ENCODE measurements at places on chromosomes 6 and 20.
A peak's percentile ranks its signal among the peaks of the same experiment; 100 is the strongest.

DNA sequence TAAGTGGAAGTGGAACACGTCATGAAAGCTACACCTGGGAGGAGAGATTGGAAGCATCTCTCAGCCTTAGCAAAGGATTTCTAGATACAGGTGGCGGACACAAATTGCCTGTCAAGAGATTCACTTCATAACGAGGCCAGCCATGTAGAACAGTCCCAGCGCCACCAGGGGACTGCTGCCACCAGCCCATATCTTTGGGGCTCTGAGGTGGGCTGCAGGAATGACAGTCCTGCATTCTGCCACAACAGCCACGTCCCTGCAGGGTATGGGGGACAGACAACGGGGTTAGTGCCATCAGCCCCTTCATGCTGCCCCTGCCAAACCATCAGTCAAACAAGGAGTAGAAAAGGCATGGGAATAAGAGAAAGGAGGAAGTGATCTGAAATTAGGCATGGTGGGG, 81.2 kb upstream of the SASH1 start:
- no peak for DNase-seq

DNA sequence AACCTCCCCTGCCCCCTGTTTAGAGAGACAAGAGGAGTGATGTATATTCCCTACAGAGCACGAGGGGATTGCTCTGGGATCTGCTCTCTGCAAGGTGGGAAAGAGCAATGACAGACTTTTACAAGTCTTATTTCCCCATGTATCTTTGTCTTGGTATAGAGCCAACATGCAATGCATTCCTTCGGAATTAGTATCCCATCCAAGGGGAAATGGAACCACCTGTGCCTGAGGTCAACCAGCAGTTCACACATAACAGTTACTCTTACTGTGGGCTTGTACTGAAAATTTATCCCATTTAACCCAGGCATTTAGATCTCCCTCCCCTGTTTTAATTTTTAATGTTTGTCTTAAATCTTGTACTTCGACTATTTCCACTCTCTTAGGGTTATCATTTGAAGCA, 250.4 kb downstream of the C6orf118 start:
- no peak for DNase-seq

- no peak for DNase-seq
Observed at GRCh38 chr20:54502179-54502578, 26.8 kb downstream of the DOK5 start.

- DNase-seq = no peak
Observed at GRCh38 chr6:28142446-28142845, 763 bp downstream of the ZKSCAN8 start.

DNA sequence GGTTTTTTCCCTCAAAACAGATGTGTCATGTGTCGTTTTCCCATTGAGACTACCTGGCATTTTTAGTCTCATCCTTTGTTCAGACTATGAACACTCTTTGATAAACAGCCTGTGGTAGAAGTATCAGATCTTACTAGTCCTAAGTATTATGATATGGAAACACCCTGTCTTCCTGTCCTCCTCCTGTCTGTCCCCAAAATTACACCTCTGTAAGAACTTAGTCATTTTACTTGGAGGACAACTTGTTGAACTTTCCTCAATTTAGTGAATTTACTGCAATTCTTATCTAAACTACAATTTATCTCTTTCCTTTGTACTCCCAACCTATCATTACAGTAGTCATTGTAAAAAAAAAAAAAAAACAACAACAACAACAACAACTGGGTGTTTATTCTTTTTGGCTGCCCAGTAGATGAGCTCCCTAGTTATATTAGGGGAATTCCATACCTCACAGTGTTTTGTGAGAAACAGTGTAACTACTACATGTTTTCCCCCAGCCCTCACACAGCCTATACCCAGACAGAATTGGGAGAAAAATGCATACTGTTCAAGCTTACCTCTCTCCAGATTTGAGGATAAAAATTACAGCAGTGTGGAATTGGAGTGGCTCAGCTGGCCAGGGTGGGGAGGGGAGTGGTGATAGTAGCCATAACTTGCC, 18.5 kb upstream of the ERVFRD-1 start:
- no peak for DNase-seq

DNA sequence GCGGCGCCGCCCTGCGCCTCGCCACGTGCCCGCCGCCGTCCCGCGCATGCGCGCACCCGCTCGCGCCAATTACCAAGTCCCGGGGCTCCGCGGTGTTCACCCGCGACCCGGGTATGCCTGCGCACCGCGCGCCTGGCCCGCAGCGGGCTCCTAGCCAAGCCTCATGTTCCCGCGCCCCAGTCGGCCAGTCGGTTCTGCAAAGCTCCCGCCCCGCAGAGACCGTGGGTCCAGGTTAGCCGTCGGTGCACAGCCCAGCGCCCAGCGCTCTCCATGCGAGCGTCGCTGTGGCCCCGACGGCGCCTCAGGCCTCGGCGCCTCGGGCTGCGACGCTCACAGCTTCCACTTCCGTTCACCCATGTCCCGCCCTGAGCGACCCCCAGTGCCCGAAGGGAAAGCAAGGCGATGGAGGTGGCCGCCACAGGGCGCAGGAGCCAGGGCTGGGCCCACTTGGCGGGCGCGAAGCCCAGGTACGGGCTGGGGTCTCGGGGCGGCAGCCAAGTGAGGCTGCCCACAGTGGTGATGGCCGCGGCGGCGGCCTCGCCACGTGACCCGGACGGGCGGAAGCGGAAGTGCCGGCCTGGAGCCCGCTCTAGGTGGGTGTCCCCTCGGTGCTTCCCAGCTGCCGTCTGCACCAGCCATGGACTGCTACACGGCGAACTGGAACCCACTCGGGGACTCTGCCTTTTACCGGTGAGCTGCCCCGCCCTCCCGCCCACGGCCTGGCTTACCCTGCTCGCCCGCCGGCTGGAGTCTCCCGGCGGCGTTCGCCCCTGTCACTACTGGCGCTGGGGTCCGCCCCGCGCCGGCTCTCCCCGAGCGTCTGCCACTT, at the start of the genes PCED1A and VPS16:
Gene PCED1A, minus strand, starts transcription at position 518 of the 829 bp plus-strand sequence. CDS start 743 bp downstream, outside the sequence.
Gene VPS16, plus strand, starts transcription at position 608 of the 829 bp plus-strand sequence. Its CDS starts 30 bp downstream, at position 638.
- DNase-seq = peak; percentile 82

DNA sequence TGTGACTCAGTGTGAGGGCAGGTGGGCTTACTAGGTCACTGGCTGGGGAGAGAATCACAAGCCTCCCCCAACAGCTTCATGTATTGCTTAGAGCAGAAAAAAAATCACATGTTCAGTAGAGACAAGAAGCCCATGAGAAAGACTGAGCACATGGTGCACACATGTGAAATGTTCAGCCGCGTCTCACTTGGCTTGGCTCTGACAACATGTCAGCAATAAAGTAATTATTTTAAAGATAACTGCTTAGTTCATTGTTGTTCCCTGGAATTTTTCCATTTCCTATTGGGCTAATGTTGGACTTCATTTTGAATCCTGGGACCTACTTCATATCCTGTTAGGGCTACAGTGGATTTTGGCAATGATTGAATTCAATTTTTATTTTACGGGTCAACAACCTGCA, 222.6 kb downstream of the C6orf118 start:
- no peak for DNase-seq

GRCh38 chr6:1619673-1620503, 10.2 kb downstream of the FOXC1 start:
- DNase-seq = no peak

- DNase-seq = no peak
Observed at GRCh38 chr6:96907498-96907897, 9.8 kb upstream of the NDUFAF4 start.

GRCh38 chr6:35833536-35833935, 28.4 kb downstream of the LHFPL5 start:
- DNase-seq = no peak

DNA sequence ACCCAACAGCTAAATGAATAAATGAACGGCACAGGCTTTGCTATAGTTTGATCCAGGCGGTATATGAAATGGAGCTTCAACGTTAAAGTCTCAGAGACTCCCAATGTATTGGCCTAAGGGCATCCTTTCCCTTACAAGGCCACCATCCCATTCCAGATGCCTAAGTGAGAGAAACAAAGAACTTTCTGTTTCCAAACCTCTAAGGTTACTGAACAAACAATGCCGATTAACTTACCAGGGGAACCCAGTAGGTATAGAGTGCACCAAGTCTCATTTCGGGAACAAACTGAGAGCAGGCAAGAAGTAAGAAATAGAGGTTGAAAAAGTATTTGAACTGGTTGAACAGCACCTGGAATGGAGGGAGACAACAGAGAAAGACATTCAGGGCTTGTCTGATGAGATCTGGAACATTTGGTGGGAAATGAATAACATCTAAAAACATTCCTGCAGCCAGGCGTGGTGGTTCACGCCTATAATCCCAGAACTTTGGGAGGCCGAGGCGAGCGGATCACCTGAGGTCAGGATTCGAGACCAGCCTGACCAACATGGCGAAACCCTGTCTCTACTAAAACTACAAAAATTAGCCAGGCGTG, 42.5 kb downstream of the ATP9A start:
- DNase-seq = no peak

GRCh38 chr6:18395177-18395855, 8.2 kb downstream of the RNF144B start:
- no peak for DNase-seq

GRCh38 chr6:126380072-126380583, 40.2 kb downstream of the CENPW start:
- no peak for DNase-seq
